HuH-7.5 (cell line): ENCODE measurements at places on chromosomes 13 and 19.

- no peak for DNase-seq
Observed at GRCh38 chr13:25391932-25392331, 20.2 kb downstream of the ATP8A2 start.

GRCh38 chr13:102597029-102597961, 509 bp downstream of the TPP2 start:
- no peak for DNase-seq

DNA sequence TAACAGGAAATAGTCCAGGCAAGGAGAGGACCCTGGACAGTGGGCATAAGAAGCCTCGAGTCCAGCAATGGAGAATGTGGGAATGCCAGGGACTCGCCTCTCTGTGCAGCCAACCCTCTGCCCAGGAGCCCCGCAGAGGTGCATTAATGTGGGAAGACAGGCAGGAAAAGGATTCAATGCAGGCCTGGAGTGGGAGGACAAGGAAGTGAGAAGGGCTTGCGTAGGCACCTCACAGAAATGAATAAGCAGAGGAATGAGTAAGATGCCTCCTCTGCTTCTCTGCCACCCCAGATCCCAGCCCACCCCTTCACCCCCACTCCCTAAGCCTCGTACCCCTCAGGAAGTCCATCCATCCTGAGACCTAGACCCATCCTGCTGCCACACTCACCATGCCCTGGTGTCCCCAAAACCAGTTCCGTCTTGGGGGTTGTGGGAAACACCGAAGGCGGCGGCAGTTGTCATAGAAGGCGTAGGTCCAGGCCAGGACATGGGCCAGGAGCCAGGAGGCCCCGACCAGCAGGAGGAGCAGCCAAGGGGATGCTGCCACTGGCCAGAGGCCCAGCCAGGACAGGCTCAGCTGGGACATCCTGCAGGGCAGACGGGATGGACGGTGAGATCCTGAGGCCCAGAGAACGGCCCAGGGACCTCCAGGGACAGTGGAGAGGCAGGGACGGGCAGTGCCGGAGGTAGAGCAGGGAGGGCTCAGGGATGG, 692 bp downstream of the CYP4F2 start:
- no peak for DNase-seq

DNA sequence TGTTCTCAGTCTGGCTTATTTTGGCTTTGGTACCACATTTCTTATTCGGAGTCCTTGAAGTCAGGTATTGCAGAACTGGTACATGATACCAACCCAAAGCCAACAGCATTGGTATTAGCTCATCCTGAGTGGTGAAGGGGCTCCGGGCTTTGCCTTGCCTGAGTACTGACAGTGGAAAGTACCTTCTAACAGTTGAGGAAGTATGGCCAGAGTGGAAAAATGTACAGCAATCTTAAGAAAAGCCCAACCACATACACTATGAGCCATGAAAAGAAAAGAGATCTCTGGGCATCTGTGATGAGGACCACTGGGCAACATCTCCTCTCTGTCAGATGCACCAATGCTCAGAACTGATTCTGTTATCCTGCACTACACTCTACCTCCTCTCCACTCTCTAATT, 8.3 kb downstream of the LCP1 start:
- DNase-seq: no peak

- no peak for DNase-seq
Observed at GRCh38 chr13:98742961-98743360, 9.5 kb downstream of the SLC15A1 start.

- no peak for DNase-seq
Observed at GRCh38 chr19:821825-822503, at the start of gene PLPPR3. Gene PLPPR3, minus strand, starts transcription at chr19:821955. Its CDS starts 396 bp downstream, at chr19:821559.

GRCh38 chr19:35160629-35161433, 6.3 kb downstream of the FXYD5 start:
- DNase-seq: no peak

DNA sequence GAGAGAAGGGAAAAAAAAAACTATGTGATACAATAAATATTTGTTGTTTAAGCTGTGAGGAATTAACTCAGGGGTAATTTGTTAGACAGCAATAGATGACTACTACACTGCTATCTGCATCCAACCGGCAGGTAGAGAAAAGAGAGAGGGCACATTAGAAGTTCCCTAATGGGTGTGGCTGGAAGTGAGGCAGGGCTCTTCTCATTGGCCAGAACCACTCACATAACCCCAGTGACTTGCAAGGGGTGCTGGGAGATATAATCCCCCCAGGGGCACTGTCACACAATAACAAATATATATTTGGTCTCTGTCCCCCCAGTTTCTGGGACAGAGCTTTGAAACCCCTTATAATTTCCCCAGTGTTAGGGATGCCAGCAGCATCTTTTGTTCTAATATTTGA, 24.3 kb downstream of the FGF21 start:
- no peak for DNase-seq

GRCh38 chr13:85405316-85405897, 393.8 kb downstream of the SLITRK6 start:
- no peak for DNase-seq

- DNase-seq: no peak
Observed at GRCh38 chr13:59787679-59788078, 376.0 kb downstream of the DIAPH3 start.

GRCh38 chr13:42883771-42884467, 102.5 kb downstream of the FAM216B start:
- no peak for DNase-seq

DNA sequence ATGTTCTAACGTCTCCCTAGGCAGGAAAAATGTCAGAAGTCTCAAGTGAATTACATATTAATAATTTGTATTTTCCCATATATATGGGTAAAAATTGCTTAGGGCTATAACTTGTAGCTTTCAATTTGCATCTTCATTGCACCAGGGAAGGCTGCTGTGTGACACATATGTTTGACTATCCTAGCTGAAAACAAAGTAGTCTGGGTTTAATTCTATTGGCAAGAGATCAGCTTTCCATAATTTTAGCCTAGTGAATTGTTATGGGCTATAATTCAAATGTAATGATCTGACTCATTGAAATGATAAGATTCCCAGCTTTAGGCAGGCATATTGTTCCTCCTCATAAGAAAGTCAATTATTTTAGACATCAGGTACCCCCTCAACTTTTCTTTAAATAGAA, 553.1 kb downstream of the DCT start:
- no peak for DNase-seq

GRCh38 chr19:18453269-18454024, 15.5 kb upstream of the ISYNA1 start:
- no peak for DNase-seq

- no peak for DNase-seq
Observed at GRCh38 chr13:21079221-21079620, 17.8 kb upstream of the LATS2 start.

- DNase-seq: no peak
Observed at GRCh38 chr13:73428137-73428536, 369.3 kb downstream of the KLF5 start.

DNA sequence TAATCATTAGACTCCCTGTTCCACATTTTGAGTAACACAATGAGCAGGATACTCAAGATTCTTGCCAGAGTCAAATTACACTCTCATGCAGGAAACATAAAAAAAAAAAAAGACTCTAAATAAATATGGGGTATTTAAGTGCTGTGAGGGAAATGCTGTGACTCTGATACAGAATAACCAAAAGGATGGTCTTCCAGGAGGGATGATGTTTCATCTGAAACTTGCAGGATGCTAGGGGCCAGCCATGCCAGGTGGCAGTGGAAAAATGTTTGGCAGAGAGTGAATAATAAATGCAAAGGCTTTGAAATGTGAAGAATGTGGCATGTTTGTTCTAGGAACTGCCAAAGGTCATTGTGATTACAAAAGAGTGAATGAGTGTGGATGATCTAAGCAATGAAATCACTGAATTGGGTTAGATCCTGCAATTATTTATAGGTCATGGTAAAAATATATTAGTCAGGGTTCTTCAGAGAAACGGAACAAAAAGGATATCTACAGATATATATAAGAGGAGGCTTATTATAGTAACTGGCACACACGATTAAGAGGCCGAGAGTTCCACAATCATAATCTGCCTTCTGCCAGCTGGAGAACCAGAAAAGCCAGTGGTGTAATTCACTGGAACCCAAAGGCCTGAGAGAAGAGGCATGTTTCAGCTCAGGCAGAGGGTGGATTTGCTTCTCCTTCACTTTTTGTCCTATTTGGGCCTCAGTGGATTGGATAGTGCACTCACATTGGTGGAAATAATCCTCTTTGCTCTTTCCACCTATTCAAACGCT, 1832.8 kb upstream of the MIR17HG start:
- peak; percentile 9 for DNase-seq

GRCh38 chr19:51101171-51101865, 6.9 kb downstream of the CTU1 start:
- DNase-seq: no peak

DNA sequence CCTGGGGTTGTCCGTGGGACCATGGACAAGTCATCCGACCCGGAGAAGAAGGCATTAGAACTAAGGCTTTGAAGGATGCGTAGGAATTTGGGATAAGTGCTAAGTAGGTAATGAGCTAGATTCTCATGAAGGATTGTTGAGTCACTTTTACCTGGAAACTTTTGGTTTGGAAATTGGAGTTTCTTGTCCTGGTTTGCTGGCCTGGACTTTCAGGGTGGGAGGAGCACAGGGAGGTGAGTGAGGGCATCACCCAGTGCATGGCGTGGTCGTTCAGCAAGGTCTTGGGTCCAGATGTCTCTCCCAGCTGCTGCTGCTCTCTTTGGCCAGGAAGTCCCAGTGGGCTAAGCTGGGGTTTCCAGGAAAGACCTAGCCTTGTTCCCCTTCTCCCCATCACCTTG, 7.6 kb downstream of the NFIC start:
- DNase-seq: no peak

DNA sequence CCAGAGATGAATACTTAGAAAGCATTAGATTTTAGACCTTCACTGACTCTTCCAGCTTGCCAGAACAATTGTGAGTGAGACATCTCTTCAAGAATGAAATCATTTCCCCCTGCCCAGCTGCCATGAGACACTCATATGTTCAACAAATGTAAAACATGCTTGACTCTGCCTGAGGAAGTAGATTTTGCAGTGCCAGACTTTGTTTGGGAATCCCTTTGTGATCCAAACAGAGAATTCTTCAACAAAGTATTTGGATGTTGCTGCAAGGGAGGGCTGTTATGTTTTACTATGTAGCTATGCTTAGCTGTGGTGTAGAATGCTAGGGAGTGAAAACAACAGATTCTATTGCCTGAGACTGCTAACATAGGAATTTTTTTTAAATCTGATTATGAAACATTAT, 416.4 kb downstream of the DCT start:
- DNase-seq: no peak

DNA sequence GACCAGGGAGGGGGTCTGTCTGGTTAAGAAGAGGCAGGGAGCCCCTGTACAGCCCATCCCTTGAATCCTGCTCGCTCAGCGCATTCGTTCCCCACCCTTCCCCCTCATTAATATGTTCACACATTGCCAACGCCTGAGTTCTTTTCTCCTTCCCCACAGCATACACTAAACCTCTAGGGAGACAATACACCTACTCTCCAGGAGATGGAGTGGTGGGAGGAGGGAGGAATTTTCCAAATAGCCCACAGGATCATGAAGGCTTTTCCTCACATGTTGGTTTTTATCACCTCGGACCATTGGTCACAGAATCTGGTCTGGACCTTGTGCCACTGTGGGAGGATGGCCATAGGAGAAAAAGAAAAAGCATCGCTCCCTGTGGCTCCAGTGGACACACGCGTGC, 294.9 kb downstream of the SHISA2 start:
- DNase-seq: no peak

DNA sequence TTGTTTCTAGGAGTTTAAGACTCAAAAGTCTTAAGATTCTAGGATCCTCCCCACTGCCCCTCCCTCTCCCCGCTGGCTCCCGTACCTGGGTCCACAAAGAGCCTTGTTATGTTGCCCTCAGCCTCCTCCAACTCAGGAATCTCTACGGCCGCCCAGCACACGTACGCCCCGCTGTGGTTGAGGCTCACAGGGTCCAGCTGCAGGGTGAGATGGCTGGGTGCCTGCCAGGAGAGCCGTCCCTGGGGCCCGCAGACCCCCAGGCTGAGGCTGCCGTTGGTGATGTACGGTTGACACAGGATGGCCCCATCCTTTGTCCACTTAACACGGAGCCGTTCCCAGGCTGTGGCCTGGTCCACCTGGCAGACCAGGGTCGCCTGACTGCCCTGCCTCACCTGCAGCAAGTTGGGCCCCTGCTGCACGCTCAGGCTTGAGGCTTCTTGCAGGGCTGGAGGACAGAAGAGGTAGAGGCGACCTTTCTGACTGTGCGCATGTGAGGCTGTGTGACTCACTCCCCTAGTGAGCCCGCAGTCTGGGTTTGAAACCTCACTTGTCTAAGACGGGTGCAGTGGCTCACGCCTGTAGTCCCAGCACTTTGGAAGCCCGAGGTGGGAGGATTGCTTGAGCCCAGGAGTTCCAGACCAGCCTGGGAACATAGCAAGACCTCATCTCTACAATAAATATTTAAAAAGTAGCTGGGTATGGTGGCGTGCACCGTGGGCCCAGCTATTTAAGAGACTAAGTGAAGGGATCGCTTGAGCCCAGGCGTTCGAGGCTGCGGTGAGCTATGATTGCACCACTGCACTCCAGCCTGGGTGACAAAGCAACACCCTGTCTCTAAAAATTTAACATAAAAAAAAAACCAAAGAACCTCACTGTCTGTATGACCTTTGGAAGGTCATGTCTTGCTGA, 4.0 kb downstream of the TMIGD2 start:
- no peak for DNase-seq

DNA sequence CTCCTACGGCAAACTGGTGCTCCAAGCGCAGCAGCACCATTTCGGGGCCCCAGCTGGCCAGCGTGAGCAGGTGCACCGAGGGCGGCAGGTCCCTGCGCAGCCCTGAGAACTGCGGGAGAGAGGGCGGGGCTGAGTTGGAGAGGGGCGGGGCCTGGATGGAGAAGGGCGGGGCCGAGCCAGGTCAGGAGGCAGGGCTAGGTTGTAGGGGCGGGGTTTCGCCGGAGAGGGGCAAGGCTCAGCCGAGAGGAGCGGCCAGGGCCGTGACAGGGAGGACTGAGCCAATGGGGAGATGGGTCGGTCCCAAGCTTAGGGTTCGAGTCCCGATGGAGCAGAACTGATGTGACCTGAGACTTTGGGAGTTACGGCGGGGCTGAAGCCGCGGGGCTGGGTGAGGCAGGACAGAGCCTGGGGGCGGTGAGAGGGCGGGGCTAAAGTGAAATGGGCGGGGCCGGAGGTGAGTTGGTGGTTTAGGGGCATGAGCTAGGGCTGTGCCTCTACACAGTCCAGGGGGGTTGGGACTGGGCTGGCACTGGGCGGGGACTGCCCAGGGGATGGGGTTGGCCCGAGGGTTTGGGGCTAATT, 19.0 kb downstream of the MAN2B1 start:
- DNase-seq: no peak

DNA sequence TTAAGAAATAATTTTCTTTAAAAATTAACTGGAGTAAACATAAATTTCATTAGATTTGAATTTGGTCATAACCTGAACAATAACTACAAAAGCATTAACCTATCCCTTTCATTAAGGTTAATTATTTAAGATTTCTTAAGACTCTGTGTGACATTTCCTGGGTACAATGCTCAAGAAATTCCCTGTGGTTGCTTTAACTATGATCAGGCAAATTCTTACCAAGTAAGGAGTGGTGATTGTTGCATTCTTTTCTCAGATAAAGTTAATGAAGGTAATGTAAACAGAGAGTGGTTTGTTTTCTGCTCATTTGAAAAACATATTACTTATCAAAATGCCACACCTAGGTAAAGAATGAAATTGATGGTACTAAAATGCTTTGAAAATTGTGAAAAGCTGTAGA, 114.8 kb upstream of the MIR17HG start:
- DNase-seq: no peak

GRCh38 chr13:76887076-76887563, 915 bp upstream of the KCTD12 start:
- no peak for DNase-seq
